HL-60 (cell line): ENCODE measurements at places on chromosomes 2 and 18.

DNA sequence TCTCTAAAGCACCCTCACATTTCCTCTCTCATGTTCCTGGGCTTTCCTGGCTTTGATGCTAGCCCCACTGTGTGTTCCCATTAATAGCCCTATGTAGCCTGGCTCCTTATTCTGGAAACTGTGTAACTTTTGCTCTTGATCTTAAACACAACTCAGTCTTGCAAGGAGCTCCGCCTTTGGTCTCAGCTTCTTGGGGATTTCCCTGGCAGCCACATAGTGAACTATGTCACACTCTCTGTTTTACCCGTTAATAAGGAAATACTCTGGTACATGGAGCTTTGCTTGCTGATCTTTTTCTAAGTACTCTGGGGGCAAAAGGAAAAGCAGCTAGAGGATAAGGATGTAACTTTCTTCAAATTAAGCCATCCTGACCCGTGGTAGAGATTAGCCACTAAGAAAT is 259.3 kb downstream of the NEDD4L start:
- no peak for DNase-seq

DNA sequence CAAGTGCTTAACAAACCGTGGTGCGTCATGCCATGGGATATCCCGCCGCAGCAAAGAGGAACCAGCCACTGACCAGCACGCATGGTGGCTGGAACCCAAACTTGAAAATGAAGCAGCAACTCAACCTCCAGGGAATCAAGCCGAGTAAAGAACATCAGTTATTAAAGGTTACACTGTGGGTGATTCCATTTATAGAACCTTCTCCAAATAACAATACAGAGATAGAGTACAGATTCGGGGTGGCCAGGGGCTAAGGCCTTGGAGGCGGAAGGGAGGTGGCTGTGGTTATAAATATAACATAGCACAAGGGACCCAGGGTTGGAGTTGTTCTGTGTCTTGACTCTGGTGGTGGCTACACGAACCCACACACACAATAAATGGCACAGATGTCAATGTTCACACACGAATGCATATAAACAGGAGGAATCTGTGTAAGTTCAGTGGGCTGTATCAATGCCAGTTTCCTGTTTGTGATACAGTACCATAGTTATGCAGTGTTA is 123.1 kb downstream of the EIPR1 start:
- no peak for DNase-seq

DNA sequence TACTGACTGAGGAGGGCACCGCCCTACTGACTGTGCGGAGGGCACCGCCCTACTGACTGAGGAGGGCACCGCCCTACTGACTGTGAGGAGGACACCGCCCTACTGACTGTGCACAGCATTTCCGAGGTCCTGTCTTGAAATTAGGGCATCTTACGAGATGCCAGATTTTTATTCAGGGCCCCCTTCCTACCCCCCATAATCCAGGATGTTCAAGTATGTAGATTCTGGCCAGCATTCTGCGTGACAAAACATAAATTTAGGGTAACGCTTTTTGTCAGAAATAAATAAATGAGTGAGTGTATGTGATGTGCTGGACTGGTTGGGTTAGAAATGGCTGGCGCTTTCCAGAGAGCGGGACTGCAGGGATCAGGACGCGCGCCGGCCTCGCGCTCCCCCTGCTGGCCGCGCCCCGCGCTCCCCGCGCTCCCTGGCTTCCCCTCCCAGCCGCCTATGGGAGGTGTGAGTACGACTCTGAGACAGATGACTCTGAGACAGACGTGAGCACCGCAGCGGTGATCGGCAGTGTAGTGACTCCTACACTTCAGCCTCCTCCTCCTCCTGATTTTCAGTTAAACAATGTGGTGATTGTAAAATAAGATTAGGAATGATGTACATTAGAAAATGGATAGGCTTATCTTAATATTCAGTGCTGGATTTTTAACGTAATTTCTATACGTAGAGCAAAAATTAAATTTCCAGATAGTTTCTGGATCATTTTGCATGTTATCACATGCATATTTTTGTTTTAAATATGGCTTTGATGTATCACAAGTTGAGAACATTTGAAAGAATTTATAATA is 149.2 kb upstream of the NFATC1 start:
- peak; percentile 44 for DNase-seq

DNA sequence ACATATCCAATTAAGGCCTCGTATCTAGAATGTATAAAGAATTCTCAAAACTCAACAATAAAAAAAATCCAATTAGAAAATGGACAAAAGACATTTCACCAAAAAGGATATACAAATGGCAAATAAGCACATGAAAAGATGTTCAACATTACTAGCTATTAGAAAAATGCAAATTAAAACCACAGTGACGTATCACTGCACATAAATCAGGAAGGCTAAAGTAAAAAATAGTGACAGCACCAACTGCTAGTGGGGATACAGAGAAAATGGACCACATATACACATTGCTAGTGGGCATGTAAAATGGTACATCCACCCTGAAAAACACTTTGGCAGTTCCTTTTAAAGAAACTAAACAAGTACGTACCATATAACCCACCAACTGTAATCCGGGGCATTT is 59.7 kb downstream of the SMAD4 start:
- no peak for DNase-seq

DNA sequence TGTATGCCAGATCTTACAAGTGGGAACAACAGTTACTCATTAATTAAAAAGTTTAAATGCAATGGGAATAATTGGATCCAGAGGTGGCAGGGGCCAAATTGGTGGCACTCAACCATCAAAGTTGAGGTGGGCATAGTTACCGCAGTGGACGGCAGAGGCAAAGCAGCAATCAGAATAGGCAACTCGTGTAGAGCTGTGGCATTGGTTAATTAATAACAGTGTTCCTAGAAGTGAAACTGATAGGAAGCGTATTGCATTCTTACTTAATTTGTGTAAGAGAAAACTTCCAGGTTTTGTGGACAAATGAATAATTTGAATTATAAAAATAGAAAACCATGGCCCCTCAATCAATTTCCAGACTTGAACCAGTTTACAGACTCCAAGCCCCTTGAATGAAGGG is 1068.2 kb upstream of the ACVR2A start:
- DNase-seq = no peak

- no peak for DNase-seq
Measured at GRCh38 chr18:70732916-70733315, 444.1 kb downstream of the SOCS6 start.

DNA sequence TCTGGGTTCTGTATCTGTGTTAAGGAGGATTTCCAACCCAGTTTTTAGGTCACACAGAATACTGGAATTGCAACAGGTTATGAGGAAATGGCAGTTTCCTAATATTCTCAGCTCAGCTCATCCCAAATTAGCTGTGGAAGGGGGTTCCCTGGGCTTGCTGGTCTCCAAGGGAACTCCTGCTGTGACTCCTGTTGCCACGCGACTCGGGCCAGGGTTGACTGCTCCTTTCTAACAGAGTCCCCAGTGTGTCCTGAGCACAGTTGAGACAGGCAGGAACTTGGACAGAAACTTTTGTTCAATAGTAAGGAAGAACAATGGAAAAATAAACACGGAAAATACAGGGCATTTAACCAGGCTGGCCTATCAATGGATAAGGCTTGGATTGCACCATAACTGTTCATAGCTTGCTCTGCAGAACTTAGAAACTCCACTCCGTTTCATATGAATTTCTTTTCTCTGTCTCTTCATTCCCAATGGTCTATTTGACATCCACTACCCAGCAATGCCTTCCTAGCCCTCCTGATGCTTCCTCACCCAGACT is 3.8 kb upstream of the ROCK2 start:
- no peak for DNase-seq

DNA sequence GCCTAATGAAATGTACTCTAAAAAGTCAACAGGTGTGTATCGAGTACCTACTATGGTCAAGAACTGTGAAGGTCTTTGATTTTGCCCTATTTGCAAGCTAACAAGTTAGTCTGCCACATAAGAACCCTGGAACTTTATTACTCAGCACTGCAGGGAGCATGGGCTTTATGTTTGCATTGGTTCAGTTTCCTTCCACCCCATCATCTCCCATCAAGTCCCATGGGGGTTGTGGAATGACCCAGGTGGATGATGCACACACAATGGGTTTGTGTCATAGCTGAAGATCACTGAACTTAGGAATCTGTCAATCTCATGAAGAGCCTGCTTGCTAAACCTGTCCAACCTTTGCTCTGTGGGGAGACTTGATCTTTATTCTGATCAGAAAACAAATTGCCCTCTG is 265.5 kb downstream of the RPRM start:
- DNase-seq = no peak

DNA sequence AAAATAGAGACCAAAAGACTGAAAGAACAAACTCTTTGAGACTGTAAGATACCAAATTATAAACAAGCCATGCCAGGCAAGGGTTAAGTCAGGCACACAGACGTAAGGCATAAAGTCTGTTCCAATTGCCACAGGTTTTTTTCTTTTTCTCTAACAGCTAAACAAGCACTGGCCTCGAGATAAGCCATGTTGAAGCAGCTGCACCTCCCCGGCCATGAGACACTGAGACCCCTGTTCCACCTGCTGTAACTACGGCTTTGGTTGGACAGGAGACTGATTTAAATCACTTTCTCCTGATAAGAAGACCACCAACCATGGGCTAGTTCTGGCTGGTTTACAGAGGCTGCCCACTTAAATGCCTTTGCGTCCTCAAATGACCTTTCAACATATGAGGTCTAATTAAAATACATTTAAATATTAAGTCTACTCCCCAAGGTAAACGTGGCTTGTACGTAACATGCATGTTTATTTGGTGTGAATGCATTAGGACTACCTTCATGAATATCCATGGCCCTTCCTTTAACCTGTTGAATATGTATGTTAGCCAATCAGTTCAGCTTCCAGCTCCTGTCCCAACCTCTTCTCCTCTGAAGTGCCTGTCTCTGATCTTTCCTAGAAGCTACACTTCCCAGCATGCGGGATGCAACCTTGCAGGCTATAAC is 117.2 kb downstream of the CMPK2 start:
- no peak for DNase-seq

DNA sequence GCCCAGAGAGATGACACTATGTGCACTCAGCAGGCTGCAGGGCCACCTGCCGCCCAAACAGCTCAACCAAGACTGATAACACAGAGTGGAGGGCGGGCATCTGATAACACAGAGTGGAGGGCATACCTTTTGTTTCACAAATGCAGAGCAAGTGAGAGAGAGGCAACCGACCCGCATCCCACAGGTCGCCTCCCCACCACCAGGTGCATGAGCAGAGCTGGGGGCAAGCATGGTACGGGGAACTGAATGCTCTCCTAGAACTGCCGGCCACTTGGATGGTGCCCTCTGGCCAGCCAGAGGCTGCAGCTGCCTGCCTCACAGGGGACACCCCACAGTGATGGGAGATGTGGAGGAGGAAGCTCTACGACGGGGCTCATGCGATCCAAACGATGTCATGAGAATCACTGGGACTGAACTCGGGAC is 49.5 kb downstream of the ANO7 start:
- DNase-seq = no peak

GRCh38 chr2:121086450-121086849 is 198.6 kb downstream of the TFCP2L1 start:
- no peak for DNase-seq

- DNase-seq = no peak
Measured at GRCh38 chr2:22904126-22904684, 480.8 kb upstream of the KLHL29 start.

- peak; percentile 54 for DNase-seq
Measured at GRCh38 chr2:85308896-85309555, 18.8 kb downstream of the TGOLN2 start.

DNA sequence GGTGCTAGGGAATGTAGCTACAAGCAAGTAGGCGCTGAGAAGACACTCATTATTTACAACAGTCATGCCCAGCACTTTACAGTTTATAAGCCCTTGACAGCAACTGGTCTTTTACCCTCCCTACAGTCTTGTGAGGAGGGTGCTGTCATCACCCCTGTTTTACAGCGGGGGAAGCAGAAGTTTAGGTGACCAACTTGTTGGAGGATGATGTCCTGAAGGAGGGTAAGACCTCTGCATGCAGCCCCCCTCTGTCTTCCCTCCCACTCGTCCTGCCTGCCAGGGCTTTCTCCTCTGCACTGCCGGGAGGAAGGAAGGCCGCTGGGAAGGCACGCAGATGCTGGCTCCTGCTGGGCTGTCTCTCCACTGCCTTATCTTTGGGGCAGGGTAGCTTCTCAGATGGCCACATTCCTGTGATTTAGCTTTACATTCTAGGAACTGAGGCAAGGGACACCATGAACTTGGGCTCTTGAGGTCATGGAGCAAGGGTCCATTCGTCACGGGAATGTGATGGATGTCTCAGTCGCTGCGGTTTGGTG is 972 bp downstream of the IL1R1 start:
- DNase-seq = no peak

DNA sequence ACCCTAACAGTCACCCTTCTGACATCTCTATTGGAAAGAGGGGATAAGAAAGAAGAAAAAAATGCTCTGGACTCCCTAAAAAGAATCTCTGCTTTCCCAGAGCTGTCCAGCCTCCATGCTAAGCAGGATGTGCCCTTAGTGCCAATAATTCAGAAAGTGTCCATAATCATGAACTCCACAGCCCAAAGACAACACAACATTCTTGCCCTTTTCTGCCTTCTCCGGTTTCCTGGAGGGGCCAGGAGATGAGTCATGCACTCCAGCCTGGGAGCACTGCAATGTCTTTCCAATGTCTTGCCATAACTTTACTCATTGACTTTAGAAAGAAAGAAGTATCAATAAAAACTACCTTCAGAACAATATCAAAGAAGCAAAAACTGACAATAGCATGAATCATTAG is 44.0 kb downstream of the KLF7 start:
- no peak for DNase-seq

DNA sequence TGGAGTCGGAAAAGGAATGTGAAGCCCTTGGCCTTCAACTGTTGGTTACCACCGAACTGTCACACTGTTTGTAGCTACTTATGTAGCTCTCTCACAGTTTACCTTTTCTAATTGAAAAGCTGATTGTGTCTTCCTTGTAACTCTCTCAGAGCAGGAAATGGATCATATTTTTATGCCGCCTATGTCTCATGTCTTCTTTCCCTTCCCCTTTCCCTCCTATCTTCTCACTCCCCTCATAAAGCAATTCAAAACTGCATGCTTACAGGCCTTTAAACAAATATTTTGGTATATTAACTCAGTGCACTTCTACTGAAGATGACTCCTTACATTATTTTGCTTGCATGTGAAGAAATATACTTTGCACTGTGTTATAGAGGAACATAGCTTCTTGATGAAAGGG is 6.0 kb downstream of the SLC39A10 start:
- DNase-seq = no peak

DNA sequence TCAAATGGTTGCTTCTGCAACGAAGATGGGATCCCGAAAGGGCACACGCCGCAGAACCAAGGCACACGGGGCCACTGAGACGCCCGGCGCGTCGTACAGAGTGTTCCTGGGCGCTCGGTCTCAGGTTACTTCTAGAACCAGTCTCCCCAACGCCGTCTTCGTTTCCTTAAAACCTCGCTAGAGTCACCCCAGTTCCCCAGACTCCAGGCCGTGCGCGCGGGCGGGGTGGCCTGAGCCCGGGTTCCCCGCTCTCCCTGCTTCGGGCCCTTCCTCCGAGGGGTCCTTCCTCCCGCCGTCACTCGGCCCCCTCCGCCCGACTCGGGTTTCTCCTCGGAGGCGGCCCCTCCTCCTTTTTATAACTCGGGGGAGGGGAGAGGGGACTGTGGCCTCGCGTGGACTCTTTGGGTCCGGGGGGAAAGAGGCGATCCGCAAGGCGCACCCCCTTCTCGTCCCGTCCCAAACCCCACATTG is 774 bp upstream of the FZD7 start:
- DNase-seq = peak; percentile 50
